ENCODE measurements at places on chromosomes 12 and 14.
A peak's percentile ranks its signal among the peaks of the same experiment; 100 is the strongest.

GRCh38 chr14:68278576-68279436 lies 459.2 kb downstream of the RAD51B start:
- H3K27ac ChIP-seq = no peak overlapping the region
- no peaks in the 10 kb centered on the region for H3K36me3 ChIP-seq
- no peak overlapping the region for H3K4me3 ChIP-seq

DNA sequence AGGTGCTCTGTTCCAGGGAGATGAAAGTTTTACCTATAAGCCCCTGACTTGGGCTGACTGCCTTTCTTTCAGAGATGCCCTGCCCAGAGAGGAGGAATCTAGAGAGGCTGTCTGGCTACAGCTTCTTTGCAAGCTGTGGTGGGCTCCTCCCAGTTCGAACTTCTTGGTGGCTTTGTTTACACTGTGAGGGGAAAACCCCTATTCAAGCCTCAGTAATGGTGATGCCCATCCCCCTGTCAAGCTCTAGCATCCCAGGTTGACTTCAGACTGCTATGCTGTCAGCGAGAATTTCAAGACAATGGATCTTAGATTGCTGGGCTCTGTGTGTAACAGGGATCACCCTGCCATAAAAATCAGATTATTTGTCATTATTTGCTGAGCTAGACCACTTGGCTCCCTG lies 377.6 kb downstream of the FLRT2 start:
- H3K27ac ChIP-seq = no peak overlapping the region
- no peaks in the 10 kb centered on the region for H3K4me1 ChIP-seq
- no peak for DNase-seq

DNA sequence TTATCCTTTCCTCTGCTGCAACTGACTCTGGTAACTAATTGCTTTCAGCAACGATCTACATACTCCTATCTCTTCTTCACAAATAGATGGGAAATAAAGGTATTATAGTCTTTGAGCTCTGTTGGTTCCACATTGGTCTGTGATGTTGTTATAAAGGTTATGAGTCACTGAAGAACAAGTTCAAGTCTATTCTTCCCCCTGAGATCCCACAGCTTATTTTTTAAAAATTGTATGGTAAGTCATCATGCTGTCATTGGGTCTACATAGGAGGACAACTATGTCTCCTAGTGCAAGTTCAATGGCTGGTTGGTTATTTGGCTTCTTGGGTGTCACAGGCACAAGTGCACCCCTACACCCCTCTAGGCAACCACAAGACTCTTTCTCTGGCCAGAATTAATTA lies 49.6 kb upstream of the PTCSC3 start:
- no peaks in the 10 kb centered on the region for H3K36me3 ChIP-seq
- DNase-seq = no peak
- no peak overlapping the region for H3K4me3 ChIP-seq

GRCh38 chr12:69254046-69254445 lies 14.7 kb downstream of the CPSF6 start:
- no peak overlapping the region for H3K27ac ChIP-seq
- H3K4me3 ChIP-seq = no peak overlapping the region
- DNase-seq = peak; percentile 77
- H3K36me3 ChIP-seq = peaks cover 14% of the 10 kb centered on the region

DNA sequence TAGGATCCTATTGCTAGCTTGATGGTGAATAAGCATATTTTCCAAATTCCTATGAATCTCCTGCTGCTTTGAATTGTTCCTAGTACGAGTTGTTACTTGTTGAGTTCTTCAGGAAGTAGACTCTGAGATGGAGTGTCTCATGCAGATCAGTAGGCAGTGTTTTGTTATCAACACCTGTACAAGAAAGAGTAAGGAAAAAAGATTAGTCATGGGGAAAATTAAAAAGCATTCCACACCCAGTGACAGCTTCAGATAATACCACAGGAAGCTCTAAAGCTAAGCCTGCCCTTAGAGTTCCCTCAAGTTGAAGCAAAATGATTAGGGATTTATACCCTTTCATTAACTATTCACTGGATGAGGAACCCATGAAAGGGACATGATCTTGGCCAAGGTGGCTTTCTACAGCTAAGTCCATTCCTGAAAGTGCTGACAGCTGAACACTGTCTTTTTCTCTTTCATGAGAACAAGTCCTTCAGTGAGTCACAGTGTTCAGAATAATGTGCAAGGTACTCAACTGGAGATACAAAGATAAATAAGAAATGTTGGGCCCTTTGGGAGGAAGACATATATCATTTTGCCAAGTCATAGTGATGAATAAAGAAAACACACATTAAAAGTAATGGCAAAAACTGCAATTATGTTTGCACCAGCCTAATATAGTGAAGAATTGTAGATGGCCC lies 49.1 kb downstream of the CCER1 start:
- no peaks in the 10 kb centered on the region for H3K4me1 ChIP-seq
- no peak overlapping the region for H3K4me3 ChIP-seq
- no peaks in the 10 kb centered on the region for H3K36me3 ChIP-seq
- DNase-seq = no peak

- H3K4me1 ChIP-seq = peaks cover 29% of the 10 kb centered on the region
- DNase-seq = peak; percentile 23
- H3K36me3 ChIP-seq = no peaks in the 10 kb centered on the region
- H3K4me3 ChIP-seq = no peak overlapping the region
- peak overlapping the region; percentile 27 for H3K27ac ChIP-seq
Observed at GRCh38 chr12:6612247-6612646, 5.1 kb upstream of the CHD4 start.

GRCh38 chr12:51941011-51941581 lies 10.4 kb upstream of the ACVR1B start:
- DNase-seq = no peak
- no peaks in the 10 kb centered on the region for H3K4me1 ChIP-seq
- H3K4me3 ChIP-seq = no peak overlapping the region
- H3K27me3 ChIP-seq = peaks cover 15% of the 10 kb centered on the region

Data from MM.1S (cell line).